ENCODE measurements at places on chromosomes 6 and 20.

DNA sequence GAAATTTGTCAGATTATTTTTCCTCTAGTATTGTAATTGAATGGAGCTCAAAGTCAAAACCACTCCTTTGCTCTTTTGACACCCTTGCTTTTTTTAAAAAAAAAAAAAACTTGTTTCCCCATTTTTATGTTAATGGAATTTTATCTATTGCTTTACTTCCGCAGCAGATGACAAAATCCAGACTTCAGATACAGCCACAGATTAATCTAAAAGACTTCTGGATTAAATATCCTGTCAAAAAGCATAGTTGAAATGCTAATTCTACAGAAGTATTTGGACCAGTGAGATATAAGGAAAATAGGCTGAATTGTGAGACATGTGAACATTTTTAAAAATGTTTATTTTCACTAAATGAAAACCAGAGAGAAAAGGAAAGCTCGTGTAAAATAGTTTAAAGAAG is 341.4 kb downstream of the BMP2 start:
- DNase-seq: no peak

- no peak for DNase-seq
These were observed 5.0 kb downstream of the BCL2L1 start for GRCh38 chr20:31717478-31718201.

GRCh38 chr6:81075974-81076373 is 676.5 kb downstream of the TENT5A start:
- no peak for DNase-seq

DNA sequence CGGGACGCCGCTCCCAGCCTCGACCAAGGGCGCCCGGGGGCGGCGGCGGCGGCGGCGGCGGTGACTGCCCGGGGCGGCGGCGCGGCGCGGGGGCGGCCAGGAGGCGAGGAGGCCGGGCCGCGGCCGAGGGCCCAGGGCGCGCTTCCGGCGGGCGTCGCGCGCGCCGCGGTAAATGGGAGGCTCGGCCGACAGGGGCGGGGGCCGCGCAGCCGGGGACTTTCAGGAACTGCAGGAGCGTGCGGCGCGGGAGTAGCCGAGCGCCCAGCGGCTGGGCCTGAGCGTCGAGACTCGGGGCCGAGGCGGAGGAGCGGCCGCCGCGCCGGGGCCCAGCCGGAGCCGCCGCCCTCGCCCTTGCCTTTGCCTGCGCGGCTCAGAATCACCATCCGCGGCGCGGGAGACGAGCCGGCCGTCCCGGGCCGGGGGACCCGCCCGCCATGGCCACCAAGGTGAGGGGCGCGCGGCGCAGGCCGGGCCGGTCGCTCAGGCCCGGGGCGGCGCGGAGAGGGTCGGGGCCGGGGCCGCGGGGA is at the start of gene SNX9:
Gene SNX9, plus strand, starts transcription at position 246 of the 527 bp plus-strand sequence. Its CDS starts 189 bp downstream, at position 435.
- peak; percentile 48 for DNase-seq

DNA sequence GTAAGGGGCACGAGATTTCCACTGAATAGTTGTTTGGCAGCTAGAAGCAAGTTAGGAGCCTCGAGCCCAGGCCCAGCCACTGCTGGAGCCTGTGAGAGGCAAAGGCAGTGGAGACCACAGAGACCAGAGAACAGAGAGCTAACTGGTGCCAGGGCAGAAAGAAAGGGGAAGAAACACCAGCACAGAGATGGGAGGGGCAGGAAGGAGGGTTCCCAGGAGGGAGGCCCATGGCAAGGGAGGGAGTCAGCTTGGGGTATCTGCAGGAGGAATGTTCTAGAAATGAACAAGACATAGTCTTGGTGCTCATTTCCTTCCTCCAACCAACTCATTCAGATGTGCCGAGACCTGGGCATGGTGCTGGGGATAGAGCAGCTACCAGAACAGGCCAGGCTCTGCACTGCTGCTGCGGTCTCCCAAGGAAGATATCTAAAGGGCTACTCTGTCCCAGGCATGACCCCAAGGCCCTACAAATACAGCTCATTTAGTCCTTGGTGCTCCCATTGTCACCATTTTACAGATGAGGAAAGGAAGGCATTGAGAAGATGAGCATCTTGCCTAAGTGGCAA is 10.7 kb downstream of the ANGPT4 start:
- no peak for DNase-seq

- no peak for DNase-seq
These were observed 1.2 kb downstream of the IFNGR1 start for GRCh38 chr6:137217801-137218472.

- no peak for DNase-seq
These were observed 1043.4 kb upstream of the FLRT3 start for GRCh38 chr20:15380770-15381169.

GRCh38 chr6:134406311-134406710 is 88.4 kb upstream of the SGK1 start:
- DNase-seq: no peak

DNA sequence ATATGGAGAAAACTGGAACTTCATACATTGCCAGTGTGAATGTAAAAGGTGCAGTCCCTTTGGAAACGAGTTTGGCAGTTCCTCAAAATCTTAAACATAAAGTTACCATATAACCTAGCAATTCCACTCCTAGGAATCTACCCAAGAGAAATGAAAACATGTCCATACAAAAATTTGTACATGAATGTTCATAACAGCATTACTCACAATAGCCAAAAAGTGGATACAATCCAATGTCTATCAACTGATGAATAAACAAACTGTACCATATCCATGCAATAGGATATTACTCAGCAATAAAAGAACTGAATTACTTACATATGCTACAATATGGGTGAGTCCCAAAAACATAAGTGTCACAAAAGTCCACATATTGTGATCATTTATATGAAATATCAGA is 48.7 kb upstream of the ERVFRD-1 start:
- DNase-seq: no peak

DNA sequence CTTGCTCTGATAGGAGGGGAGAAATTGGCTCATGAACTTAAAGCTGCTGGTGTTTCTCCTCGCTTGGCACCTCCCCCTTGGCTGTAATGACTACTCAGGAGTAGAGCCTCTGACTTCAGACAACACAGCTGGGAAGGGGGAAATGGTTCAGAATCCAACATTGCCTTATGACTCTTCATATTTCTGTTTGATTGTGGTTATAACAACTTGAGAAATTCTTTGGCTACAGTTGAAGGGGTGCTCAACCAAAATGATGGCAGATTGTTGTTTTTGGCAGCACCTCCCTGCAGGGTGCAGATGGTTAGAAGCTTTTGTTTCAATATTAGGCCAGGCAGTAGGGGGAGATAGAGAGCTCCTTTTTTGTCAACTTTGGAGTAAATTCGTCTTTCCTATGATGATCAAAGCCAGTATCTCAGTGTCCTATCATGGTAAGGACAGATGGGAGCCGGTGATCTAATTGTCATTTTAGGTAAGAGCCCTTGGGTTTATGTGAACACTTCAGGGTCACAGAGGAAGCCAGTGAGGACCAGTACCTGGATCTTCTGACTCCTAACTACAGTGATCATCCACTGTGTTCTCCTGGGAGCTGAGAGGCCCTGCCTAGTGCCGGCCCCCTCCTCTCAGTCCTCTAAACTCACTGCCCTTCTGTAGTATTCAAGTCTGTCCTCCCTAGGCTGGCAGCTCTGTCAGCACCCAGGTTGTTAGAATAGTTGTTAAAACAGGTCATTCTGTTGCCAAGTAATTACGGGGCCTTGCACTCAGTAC is 39.9 kb downstream of the RPRD1B start:
- no peak for DNase-seq

DNA sequence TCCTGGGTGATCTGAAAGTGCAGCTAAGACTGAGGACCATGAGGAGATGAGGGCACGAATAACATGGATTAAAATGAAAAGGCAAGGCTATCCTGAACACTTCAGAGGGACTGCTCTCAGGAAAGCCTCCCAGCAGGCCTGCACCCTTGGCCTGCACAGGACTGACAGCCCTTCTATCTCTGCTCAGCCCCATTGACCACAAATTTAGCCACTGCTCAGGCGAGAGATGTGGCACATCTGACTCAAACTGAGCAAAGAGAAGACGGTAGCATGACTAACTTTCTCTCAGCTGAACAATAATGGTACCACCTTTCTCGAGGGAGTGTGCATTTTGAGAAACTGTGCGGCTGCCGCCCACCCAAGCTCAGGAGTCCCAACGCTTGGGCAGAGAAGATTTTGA is 257.5 kb downstream of the ADGB start:
- DNase-seq: no peak

GRCh38 chr6:115540077-115540869 is 520.4 kb downstream of the FRK start:
- no peak for DNase-seq

DNA sequence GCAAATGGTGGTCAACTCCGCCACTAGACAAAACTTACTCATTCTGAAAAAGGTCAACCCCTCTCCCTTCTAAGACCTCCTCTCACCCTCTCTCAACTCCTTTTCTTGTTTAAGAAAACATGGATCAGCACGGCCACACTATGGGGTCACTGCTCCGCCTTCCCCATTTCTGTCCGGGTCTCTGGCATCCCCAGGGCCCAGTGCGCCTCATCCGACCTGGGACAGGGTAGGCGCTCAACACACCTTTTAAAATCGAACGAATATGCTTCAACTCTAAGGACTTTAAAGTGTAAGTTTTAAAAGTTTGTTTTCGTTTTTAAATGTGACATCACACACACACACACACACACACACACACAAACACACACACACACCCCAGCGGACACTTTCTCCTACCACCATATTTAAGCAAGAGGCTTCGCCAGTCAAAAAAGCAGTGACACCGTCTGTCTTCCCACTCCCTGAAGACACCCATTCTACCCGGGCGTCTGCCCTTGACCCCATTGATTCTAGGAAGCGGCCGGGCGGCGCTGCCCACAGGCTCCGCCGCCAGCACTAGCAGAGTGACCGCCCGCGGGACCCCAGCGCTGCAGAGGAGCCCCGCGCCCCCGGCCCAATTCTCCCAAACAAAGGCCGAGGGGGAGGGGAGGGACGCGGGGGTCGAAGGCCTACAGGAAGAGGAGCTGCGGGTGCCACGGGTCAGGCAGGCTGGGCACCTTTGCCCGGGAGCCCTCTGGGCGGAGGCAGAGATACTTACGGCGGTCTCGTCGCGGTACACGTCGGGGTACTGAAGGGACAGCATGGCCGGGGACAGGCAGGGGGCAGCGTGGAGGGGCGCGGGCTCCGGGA is 568 bp downstream of the PREP start:
- DNase-seq: no peak

DNA sequence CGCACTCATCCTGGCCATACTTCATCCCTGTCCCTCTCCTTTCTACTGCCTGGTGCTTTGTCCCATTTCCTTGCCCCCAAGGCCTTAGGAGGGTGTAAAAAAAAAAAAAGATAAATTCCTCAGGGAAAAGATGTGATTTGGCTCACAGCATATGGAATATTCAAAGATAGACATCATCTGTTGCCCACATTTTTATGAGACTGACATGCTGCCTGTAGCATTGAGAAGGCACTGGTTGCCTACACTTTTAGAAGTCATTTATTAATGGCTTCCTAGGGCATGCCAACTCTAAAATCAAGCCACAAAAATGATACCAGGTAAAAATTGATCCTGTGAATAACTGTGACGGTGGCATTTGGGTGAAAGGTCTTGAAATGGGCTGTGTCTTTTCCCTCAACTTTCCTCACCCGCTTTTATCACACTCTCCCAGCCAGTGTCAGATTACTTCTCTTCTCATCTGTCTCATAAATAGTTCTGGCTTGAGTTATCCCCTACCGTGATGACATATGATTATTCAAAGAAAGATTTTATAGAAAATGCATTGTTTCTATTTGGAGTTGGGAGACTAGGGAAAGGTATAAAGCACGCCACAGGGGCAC is 139.4 kb downstream of the CARMIL1 start:
- no peak for DNase-seq

GRCh38 chr6:24522228-24523176 is 27.7 kb downstream of the ALDH5A1 start:
- no peak for DNase-seq

- no peak for DNase-seq
These were observed 46.1 kb downstream of the HLA-F start for GRCh38 chr6:29769336-29769735.

GRCh38 chr6:117947234-117947633 is 40.2 kb downstream of the SLC35F1 start:
- no peak for DNase-seq

- no peak for DNase-seq
These were observed 32.2 kb downstream of the GSS start for GRCh38 chr20:34923414-34923813.

GRCh38 chr6:55388211-55388610 is 60.9 kb downstream of the GFRAL start:
- no peak for DNase-seq

DNA sequence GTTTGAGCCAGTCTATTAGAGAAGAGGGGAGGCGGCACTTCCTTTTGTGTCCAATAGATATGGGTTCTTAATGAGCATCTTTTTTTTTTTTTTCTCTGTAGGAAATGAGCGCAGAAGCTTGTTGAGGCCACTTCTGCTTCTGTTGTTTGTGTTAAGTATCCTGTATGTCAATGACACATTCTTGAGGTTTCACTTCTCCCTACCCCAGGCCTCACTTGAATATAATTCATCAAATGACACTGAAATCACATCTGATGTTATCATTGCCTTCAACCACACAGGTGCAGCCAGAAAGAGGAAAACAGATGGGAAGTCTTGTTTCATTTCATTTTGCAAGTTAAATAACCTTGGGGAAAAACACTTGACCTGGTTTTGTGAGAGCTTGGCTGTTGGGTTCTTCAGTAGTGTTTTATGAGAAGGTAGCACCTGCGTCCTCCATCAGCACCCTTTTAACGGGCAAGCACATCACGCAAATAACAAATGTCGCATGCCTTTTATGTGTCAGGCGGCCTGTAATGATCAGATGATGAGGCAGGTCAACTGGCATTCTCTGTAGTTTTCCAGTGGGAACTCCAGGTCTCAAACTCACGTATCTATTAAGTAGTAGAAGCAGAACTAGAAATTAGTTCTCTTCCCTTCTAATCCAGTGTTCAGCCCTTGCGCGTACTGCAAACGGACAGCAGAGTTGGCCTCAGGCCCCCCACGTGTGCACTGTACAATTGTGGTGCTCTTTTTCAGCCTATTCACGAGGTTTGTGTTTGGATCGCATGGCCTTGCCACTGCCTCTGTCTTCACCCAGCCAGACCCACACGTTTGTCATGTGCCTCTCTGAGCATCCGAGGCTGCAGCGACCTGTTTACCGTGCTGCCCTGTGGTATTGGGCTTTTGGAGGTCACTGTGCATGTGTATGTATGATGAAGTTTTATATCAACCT is 23.5 kb downstream of the PLEKHG1 start:
- DNase-seq: peak; percentile 6

GRCh38 chr6:143863771-143864170 is 503 bp upstream of the ZC2HC1B start:
- no peak for DNase-seq

GRCh38 chr6:41737591-41738130 is 2.3 kb upstream of the TFEB start:
- DNase-seq: no peak

Data from T-helper 1 cell (primary cell).